ENCODE measurements at places on chromosomes 7 and 10. TPM values are rescaled to one million over a fixed set of nuclear protein-coding genes. Genes with fewer than 3 reads are reported as not detected.

HDAC9 gene
- 81.2 TPM for polyA plus RNA-seq

DPYSL4 gene
- polyA plus RNA-seq, result not detected

DNMBP gene
- 3.5 TPM for polyA plus RNA-seq

ZP3 gene
- 4.1 TPM for polyA plus RNA-seq

NEBL gene
- not detected for polyA plus RNA-seq

PSD gene
- polyA plus RNA-seq, result 2.8 TPM

SPDYE5 gene
- 0.24 TPM for polyA plus RNA-seq

AKR1C4 gene
- not detected for polyA plus RNA-seq
